ENCODE measurements at places on chromosomes 7 and 10. TPM values are rescaled to one million over a fixed set of nuclear protein-coding genes. Genes with fewer than 3 reads are reported as not detected.

The SCIN gene
- 0.10 TPM for total RNA-seq

The POLR3A gene
- 20.9 TPM for total RNA-seq

The MTURN gene
- 5.4 TPM for total RNA-seq

DNA sequence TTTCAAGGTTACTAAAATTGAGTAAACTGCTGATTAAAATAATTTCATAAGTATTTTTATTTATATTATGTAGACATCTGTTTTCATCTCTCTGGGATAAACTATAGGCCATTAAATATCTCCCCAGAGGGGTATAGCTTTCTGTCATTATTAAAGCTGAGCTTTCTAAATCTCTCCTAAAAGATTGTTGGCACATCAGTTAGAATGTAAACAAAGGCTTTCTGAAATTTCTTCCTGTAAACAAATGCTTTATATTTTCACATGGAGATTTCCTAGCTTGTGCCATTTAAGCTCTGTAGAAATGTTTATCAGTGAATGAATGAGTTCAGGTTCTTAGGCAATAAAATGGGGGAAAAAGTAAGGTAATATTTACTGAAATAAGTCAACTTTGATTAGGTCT, 35.7 kb downstream of the PPP1R9A start:
- H3K36me3 ChIP-seq = no peaks in the 10 kb centered on the region
- H3K27me3 ChIP-seq = no peaks in the 10 kb centered on the region
- no peak overlapping the region for H3K27ac ChIP-seq

GRCh38 chr10:1597370-1598146, 139.8 kb downstream of the ADARB2 start:
- no peaks in the 10 kb centered on the region for H3K27me3 ChIP-seq
- no peaks in the 10 kb centered on the region for H3K36me3 ChIP-seq
- no peaks in the 10 kb centered on the region for H3K4me1 ChIP-seq

GRCh38 chr10:88288320-88289059, 294.6 kb downstream of the RNLS start:
- no peaks in the 10 kb centered on the region for H3K36me3 ChIP-seq
- DNase-seq = no peak
- no peak overlapping the region for H3K27ac ChIP-seq
- H3K4me1 ChIP-seq = peaks cover 4% of the 10 kb centered on the region
- H3K4me3 ChIP-seq = no peak overlapping the region

GRCh38 chr7:98086281-98086718, 20.4 kb upstream of the LMTK2 start:
- H3K27ac ChIP-seq = no peak overlapping the region
- no peaks in the 10 kb centered on the region for H3K4me1 ChIP-seq
- H3K4me3 ChIP-seq = no peak overlapping the region
- no peaks in the 10 kb centered on the region for H3K27me3 ChIP-seq
- no peaks in the 10 kb centered on the region for H3K36me3 ChIP-seq
- no peak for DNase-seq
